ENCODE measurements at places on chromosomes 2 and 18.

DNA sequence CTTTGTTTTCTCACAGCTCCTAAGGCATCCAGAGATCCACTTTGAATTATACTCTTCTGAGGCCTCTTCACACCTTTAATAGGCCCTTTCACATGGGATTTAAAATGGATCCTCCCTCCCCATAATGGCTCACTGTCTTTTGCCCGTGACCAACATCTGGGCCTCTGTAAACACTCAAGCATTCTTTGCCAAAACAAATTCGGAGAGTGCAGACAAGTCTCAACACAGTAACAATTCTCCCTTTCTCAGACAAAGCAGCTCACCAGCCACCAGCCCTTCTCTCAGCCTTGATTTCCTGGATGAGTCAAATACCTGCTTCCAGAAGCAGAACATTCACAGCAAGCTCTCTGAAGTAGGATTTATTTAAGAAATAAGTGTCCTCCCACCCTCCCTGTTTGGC, 14.0 kb upstream of the IMP4 start:
- peak overlapping the region; percentile 59 for H3K4me3 ChIP-seq
- no peaks in the 10 kb centered on the region for H3K36me3 ChIP-seq
- peaks cover 10% of the 10 kb centered on the region for H3K4me1 ChIP-seq
- H3K27ac ChIP-seq, result peak overlapping the region; percentile 75
- peak; percentile 66 for DNase-seq

DNA sequence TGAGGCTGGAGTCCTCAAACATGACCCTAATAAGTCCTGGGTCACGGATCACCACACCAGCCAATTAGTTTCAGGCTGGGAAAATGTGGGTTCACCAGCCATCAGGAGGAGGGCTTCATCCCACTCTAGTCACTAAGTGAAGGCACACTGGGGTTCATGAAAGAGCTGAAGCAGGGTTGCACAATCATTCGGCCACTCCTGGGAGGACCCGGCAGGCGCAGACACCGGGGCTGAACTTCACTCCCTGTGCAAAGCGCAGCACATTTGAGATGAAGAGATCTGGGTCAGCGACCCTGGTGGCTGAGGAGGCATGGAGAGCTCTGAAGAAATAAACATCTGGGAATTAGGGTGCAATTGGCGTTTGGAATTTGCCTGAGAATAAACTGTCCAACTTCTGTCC, 684.4 kb upstream of the SALL3 start:
- H3K4me3 ChIP-seq, result no peak overlapping the region
- no peak overlapping the region for H3K27ac ChIP-seq
- no peaks in the 10 kb centered on the region for H3K4me1 ChIP-seq
- no peaks in the 10 kb centered on the region for H3K27me3 ChIP-seq
- no peaks in the 10 kb centered on the region for H3K36me3 ChIP-seq
- DNase-seq, result no peak

DNA sequence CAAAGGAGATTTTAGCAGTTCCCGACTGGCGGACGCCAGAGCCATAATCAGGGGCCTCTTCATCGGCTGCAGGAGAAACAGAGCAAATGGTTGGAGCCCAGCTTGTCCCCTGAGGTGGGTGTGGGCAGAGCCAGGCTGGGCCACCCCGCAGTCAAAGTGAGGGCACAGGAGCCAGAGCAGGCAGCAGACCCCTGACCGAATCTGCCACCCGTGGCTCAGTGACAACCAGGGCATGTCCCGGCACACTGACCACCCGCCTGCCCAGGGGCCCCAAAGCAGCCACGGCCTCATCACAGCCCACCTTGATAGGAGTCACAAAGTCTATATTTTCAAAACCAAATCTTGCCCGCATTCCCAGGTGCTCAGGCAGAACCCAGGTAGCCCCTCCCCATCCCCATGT, 55.6 kb downstream of the AQP12A start:
- DNase-seq, result no peak
- peaks cover 14% of the 10 kb centered on the region for H3K27me3 ChIP-seq
- no peaks in the 10 kb centered on the region for H3K4me1 ChIP-seq
- no peak overlapping the region for H3K4me3 ChIP-seq
- no peak overlapping the region for H3K27ac ChIP-seq
- H3K36me3 ChIP-seq, result no peaks in the 10 kb centered on the region

GRCh38 chr18:77478646-77479442, 229.2 kb downstream of the GALR1 start:
- no peaks in the 10 kb centered on the region for H3K27me3 ChIP-seq
- H3K4me1 ChIP-seq, result peaks cover 18% of the 10 kb centered on the region
- no peaks in the 10 kb centered on the region for H3K36me3 ChIP-seq
- peak; percentile 53 for DNase-seq

DNA sequence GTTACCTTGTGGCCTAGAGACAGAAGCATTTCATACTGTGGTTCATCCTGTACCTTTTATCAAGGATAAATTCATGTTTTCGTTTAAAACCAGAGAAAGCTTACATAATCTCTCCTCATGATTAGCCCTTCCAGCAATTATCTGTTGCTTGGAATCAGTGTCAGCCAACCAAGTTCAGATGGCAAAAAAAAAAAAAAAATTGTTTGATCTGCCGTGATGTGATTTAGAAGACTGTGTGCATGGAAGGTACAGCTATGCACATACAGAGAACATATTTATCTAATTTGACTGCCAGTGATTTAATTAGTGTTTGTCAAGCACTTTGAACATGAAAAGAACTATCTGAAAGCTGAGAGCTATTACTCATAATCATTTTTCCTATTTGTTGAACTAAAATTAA, 180.9 kb downstream of the ZEB2 start:
- no peak for DNase-seq
- H3K27me3 ChIP-seq, result no peaks in the 10 kb centered on the region
- H3K4me3 ChIP-seq, result no peak overlapping the region
- no peak overlapping the region for H3K27ac ChIP-seq
- H3K36me3 ChIP-seq, result no peaks in the 10 kb centered on the region

Measured in MCF 10A (cell line).